ENCODE measurements at places on chromosomes 7 and 10. TPM values are rescaled to one million over a fixed set of nuclear protein-coding genes. Genes with fewer than 3 reads are reported as not detected.

Gene TEX47
- not detected for total RNA-seq

Gene APBB1IP
- total RNA-seq = 16.1 TPM

Gene SPDYE9
- total RNA-seq = not detected

Gene TMEM178B
- not detected for total RNA-seq

Gene EN2
- not detected for total RNA-seq

Gene MBL2
- 108 TPM for total RNA-seq

Gene WDR37
- total RNA-seq = 8.5 TPM
